ENCODE measurements at places on chromosomes 12 and 14. TPM values are rescaled to one million over a fixed set of nuclear protein-coding genes. Genes with fewer than 3 reads are reported as not detected.

GPR135 gene
- 0.77 TPM for total RNA-seq

OTX2 gene
- not detected for total RNA-seq

OR6C75 gene
- total RNA-seq, result not detected

NRIP2 gene
- total RNA-seq, result not detected

MEG3 gene
- total RNA-seq, result not detected

PLCZ1 gene
- total RNA-seq, result not detected

LRTM2 gene
- not detected for total RNA-seq

SVOP gene
- 0.14 TPM for total RNA-seq

GRCh38 chr14:73491256-73492042, 716 bp downstream of the RIOX1 start:
- peak; percentile 71 for DNase-seq

GRCh38 chr12:18808221-18808620, 70.3 kb downstream of the CAPZA3 start:
- DNase-seq, result no peak

- no peak for DNase-seq
These were observed 32.2 kb downstream of the SYNE3 start for GRCh38 chr14:95484296-95484695.

DNA sequence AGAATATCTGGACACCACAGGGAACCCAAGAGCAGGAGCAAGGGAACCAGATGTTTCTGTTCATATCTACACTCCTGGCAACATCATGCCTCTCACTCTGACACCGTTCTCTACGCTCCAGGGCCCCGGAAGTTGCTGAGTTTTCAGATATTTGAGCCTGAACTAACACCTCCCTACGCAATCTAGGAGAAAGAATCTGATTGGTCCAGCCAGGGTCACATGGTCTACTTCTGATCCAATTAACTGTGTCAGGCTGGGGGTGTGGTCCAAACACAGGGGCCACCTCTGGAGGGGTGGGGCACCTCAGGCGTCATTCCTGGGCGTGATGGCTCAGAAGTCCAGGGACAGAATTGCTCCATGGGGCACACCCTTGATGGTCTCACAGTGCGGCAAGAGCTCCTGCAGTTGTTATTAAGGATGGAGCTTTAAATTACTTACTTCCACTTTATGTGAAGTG, 165.5 kb downstream of the PTPN11 start:
- DNase-seq, result peak; percentile 69

DNA sequence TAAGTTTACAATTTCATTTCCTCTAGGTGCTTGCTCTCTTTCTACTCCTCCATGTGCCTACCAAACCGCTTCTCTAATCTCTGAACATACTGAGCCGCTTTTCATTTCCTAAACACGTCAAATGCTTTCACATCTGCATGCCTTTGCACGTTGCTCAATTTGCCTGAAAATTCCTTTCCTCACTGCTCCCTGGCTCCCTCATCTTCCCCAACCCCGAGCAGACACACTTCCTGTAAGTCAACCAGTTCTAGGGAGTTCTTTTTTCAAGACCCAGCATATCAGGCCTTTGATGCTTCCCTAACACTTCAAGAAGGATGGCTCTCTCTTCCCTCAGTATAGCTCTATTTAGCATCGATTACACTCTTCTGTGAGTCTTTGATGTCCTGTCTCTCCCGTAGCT, 50.3 kb downstream of the LMO3 start:
- DNase-seq, result no peak

GRCh38 chr14:96748362-96748761, 48.8 kb upstream of the VRK1 start:
- DNase-seq, result no peak

GRCh38 chr12:102478405-102479098, 1.8 kb downstream of the IGF1 start:
- peak; percentile 26 for DNase-seq

DNA sequence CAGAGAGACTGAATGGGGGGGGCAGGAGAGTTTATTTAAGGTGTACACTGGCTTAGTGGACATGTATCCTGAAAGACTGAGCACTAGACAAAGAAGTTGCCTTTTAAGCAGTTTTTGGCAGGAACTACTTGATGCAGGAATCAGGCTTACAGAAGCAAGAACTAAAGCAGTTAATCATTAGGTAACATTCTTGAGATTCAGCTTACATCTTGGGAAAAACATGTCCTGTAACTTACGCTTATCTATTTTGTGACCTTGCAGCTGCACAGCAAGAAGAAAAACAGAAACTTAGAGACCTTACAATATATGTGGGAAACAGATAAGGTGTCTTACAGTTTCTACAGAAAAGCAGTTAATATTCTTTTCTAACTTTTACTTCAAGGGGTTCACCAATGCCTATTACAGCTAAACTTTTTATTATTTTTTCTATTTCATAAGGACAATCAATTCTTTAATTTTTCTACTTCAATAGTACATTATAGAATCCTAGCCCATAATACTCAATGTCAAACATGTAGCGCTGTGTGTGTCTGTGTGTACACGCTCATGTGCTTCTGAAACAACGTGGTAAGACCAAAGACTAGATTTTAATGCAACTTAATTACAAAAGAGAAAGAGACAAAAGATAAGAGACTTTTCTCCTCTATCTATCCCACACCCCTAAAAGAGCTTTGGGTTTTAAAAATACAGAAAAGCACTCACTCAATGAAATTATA, 276.9 kb downstream of the PRKD1 start:
- no peak for DNase-seq

- DNase-seq, result no peak
These were observed 41.6 kb downstream of the FBXO21 start for GRCh38 chr12:117148642-117149041.

GRCh38 chr14:61260939-61261776, 20.0 kb downstream of the TMEM30B start:
- DNase-seq, result no peak

DNA sequence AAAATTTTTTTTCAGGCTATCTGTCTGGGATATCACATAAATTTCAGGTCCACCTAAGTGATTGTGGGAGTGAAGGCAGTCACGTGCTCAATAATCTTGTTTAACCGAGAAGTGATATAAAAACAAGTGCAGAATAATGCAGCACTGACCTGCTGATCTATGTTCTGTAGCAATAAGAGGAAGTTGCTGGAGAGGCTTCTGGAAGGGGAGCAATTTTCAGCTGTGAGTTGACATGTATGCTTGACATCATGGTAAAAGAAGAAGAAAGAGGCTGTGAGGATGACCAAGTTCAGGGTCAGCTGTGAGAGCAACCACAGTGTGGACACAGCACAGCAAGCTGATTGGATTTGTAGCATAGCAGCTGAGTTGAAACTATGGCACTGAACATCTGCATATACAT, 172.0 kb upstream of the PELI2 start:
- no peak for DNase-seq

DNA sequence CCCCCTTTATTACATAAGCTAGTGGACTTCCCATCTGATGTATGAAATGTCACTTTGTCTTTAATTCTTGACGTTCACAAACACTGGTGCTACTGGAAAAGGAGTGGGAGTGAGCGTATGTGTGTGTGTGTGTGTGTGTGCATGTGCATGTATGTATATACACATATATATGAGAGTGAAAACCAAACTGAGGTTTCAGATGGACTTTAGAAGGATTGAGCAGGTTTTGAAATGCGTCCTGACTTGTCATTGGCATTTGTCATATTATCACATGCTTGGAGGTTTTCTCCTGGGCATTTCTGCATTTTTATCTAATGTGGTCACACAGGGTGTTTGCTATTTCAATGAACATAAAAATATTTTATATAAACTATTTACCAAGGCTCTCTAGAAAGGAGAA, 1085.9 kb downstream of the BCL11B start:
- DNase-seq, result no peak

DNA sequence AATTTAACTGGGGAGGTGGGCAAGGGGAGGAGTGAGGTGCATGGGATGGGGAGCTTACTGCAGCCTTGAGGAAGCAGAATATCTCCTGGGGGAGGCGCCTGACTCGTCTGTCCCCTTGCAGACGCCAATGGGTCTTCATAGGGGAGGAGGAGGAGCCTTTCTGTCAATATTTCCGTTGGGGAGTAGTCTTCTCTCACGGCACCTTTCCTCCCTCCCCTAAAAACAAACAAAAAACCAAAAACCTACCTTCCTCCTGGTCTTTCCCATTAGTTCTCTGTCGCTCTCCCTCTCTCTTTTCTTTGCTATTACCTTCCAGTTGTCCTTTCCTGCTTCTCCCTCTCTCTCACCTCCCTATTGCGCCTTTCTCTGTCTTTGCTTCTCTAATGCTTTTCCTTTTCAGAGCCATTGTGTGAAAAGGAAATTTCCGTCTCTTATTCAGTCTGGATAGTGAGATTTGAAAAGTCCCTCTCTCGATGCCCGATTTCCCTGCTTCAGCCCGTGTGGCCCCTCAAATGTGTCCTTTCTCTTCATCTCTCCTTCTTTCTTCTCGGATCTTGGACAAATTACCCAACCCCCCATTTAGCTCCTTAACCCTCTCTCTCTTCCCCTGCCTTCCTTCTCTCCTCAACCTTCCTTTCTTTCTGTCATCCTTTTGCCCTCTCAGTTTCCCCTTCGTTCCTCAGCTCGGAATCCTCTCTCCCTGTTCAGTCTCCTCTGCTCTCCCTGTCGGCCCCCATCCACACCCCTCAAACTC, 5.9 kb downstream of the GPR84 start:
- peak; percentile 20 for DNase-seq

- DNase-seq, result peak; percentile 24
These were observed 1.1 kb downstream of the SLC6A15 start for GRCh38 chr12:84911271-84912197.

GRCh38 chr14:24264298-24264697, 1.3 kb upstream of the TGM1 start:
- no peak for DNase-seq

GRCh38 chr14:81371802-81372201, 28.3 kb downstream of the STON2 start:
- DNase-seq, result no peak

- DNase-seq, result no peak
These were observed 140.5 kb downstream of the AKAP6 start for GRCh38 chr14:32469388-32470160.

DNA sequence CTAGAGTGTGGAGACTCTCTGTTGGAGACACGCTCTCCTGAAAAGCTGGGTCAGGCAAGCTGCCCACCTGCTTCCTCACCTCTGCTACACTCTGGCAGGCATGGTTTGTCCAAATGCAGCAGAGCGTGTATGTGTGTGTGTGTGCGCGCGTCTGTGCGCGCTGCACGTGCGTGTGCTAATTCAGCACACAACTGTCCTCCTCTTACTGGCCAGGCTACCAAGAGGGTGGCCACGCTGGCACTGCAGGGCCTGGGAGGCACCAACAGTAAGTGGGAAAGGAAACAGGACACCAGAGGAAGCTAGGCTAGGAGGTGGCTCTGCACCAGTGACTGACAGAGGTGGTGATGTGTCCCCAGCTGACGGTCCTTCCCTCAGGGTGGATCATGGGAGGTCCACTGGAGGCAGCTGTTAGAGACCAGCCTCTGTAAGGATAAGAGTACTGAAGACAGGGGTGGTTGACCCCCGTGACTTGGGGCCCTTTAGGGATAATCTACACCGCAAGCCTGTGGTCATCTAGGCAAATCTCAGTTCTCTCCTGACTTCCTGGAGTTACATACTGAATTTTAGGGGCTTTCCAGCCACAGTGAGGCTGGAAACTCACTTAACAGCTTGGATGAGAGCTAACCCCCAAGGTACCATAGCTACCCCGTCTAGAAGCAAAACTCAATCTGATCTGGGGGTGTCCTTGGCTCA, 15.6 kb upstream of the TFCP2 start:
- DNase-seq, result no peak

DNA sequence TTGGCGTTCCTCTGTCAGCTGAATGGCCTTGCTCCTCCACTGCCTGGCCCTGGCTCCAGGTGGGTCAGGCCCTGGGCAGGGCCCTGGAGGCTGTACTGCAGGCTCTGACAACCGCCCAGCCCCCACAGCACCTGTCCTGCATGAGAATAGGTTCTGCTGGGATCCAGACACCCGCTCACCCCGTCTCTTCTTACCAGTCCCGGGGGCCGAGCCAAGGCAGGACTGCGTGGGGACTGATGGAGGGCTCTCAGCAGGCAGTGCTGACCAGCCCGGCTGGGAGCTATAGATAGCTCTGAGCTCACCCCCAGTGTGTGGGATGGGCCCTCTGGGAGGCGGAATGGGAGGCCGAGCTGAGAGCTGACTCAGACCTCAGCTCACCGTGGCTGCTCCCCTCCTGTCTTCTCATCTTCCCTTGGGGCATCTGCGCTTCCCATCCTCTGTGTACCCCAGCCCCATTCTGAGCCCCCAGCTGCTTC, 39.6 kb downstream of the TEAD4 start:
- no peak for DNase-seq

- DNase-seq, result peak; percentile 83
These were observed at the start of gene MANSC1 for GRCh38 chr12:12349711-12350665. Gene MANSC1 (minus strand): TSS chr12:12350242. CDS start chr12:12343314, 6,928 bp downstream.
